ENCODE measurements at places on chromosomes 5 and 9.
A peak's percentile ranks its signal among the peaks of the same experiment; 100 is the strongest.

DNA sequence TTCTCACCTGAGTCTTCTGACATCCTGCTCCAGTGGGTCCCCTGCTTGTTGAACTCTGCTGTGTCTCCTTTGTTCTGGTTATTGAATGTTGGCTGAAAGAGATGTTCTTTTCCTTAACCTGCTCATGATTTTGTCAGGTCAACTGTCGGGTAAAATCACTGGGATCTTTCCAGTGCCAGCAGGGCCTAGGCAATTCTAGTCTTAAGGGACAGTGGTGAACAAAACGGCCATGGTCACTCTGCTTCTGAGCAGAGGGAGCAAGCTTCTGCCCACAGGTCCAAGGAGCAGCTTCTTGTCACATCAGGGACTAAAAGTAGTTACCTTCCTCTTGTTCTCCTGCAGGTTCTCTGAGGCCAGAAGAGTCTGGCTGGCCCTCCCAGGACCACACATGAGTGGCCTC is 65.6 kb downstream of the SEC61B start:
- DNase-seq, result no peak

DNA sequence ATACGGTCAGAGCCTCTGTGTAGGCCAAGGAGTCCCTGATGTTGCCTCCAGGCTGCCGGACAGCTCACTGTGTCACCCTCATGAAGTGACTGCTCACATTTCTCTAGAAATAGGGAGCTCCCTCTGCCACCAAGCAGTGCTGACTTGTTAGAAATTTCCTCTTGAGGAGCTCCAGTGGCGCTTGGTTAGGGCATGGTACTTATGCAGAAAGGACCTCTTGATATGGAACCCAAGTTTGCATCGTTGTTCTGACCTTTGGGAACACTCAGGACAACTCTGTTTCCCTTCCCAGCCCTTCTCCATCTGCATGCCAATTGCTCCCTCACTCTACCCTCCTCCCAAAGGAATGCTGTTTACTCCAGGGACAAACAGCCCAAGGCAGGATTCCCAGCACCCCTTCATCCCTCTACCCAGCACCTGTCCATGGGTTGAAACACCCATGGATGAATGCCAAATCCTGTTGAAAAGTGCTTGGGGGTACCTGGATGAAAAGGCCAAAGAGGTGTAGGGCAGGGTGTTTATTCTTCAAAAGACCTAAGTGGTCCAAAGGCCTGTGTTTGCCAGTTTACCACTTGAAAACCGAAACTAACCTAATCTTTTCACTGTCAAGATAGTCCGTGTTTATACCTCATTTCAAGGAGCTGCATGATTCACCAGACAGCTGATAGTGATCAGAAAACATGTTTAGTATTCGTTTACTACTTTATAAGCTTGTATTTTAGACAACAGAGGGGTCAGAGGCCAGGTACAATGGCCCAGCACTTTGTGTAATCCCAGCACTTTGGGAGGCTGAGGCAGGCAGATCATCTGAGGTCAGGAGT is 51.1 kb downstream of the KLF4 start:
- no peak for DNase-seq

DNA sequence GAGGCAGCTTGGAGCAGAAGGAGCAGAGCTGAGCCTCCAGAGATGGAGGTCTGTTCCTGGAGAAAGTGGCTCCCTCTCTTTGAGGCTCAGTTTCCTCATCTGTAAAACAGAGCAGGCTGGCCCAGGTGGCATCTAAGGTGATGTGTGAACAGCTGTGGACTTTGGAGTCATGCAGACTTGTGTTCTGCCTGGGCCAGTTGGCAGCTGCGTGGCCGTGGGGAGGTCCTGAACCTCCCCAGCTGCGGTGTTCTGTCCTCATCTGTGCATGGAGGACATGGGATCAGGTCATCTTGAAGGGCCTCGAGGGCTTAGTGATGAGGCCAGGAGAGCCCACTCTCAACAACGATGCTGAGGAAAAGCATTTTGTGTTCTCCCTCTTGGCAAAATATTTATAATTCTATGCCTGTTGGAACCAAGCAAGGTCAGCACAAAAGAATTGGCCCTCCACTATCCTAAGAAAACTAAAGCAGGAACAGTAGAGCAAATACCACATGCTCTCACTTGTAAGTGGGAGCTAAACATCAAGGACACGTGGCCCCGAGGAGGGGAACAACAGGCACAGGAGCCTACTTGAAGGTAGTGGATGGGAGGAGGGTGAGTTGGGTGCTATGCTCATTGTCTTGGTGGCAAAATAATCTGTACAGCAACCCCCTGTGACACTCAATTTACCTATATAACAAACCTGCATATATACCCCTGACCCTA is 63.2 kb upstream of the COL15A1 start:
- no peak for DNase-seq

DNA sequence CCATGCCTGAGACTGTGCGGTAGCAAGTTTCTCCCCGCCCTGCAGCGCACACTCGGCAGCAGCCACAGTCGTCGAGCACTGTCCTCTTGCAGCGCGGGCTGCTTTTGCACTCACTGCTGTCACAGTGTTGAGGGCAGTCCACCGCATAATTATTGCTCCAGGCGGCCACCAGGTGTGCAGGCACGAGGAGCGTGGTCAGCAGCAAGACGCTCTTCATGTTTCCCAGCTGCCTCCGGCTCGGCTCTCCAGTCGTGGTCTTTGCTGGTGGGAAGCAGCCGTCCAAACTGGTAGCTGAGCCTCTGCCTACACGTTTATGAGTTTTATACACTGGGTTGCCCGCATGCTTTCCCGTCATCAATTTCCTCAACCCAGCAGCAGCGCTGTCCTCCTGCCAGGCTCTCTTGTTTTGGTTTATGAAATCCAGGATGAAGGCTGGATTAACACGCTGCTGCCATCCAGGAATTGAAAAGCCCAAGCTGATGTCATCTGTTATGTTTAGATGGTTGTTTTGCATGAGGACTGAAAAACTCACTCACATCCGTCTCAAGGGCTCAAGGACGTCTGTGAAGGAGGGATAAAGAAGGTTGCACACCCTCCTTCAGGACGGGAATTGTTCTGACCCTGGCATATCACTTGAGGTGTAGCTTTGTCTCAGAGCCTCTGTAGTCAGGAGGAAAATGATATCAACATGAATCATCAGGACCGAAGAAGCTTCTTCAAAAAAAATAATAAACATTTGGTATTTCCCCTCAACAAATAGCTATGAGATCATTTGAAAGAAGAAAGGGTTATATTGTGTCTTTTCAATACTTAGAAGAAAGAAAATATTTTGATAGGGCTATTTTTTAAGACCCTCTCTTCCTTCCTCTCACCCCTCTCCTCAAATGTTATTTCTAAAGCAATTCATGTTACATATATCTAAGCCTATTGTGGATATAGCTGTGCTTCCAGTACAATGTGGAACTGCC is at the start of gene ESM1:
ESM1 (minus strand) TSS at position 293 of the 968 bp plus-strand sequence; CDS start at position 217, 76 bp downstream.
- DNase-seq, result peak; percentile 59

- DNase-seq, result peak; percentile 90
Measured at GRCh38 chr5:151570058-151570457, 21.1 kb downstream of the FAT2 start.

DNA sequence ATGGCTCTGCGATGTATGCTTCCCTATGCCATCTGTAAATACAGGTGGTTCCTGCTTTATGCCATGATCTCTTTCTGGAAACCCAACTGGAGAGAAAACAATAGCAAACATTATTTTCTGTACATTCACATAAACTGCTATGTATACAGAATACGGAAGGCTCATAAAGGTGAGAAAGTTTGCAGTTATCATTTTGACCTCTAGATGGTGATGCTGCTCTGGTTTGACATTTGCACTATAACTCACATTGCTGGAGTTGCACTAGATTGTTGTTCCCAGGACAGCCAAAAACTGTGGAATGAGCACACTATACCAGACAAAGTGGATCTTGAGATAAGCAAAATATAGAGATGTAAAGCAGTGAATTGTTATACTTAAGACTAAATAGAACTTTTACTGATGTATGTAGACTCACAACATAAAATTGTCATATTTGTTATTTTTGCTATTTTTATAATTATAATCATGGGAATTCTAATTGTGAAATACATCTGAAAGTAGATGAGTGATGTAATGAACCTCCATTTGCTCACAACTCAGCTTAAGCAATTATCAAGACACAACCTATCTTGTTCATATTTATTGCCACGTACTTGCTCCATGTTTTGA is 246.5 kb downstream of the PTPRD start:
- peak; percentile 59 for DNase-seq

- DNase-seq, result no peak
Measured at GRCh38 chr9:110874963-110875674, 163.2 kb downstream of the LPAR1 start.

DNA sequence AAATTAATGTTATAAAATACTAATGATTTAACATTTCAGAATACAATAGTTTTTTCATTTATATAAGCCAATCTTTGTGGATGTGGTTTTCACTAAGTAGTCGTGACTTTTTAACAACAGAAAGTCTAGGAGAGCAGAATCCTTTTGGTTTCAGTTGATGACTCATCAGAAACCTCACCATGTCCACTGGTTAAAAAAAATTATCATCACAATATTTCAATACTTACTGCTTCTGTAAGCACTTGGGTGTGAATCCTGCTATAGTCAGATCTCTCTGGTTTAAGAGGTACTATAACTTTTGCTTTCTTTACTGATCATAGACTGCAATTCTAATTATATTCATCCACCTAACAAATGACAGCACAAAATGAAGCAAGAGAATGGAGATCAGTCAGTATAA is 77.2 kb downstream of the MRPS30 start:
- peak; percentile 56 for DNase-seq

DNA sequence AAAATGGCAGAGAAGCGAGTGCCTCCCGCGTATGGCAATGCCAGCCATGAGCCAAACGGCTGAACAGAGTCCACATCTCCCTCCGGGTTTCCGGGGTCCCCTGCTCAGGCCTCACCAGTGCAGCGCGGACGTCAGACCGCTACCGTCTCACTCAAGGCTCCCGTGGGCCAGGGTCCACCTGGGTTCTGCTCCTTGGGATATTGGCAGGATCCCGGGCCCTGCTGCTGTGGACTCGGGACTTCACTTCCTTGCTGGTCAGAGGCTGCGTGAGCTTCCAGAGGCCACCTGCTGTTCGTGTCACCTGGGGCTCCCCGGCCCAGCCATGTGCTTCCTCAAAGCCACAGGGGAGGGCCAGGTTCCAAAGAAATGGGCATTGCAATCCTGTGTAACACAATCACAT is 38.4 kb upstream of the CLPTM1L start:
- no peak for DNase-seq
